ENCODE measurements at places on chromosomes 2 and 18. TPM values are rescaled to one million over a fixed set of nuclear protein-coding genes. Genes with fewer than 3 reads are reported as not detected.
A peak's percentile ranks its signal among the peaks of the same experiment; 100 is the strongest.

The PIEZO2 gene
- 0.93 TPM for total RNA-seq

The IL37 gene
- not detected for total RNA-seq

The SH3BP4 gene
- 23.4 TPM for total RNA-seq

The TUBB8B gene
- not detected for total RNA-seq

The UGT1A4 gene
- not detected for total RNA-seq

The KLF7 gene
- total RNA-seq, result 22.7 TPM

The TCF4 gene
- 73.6 TPM for total RNA-seq

DNA sequence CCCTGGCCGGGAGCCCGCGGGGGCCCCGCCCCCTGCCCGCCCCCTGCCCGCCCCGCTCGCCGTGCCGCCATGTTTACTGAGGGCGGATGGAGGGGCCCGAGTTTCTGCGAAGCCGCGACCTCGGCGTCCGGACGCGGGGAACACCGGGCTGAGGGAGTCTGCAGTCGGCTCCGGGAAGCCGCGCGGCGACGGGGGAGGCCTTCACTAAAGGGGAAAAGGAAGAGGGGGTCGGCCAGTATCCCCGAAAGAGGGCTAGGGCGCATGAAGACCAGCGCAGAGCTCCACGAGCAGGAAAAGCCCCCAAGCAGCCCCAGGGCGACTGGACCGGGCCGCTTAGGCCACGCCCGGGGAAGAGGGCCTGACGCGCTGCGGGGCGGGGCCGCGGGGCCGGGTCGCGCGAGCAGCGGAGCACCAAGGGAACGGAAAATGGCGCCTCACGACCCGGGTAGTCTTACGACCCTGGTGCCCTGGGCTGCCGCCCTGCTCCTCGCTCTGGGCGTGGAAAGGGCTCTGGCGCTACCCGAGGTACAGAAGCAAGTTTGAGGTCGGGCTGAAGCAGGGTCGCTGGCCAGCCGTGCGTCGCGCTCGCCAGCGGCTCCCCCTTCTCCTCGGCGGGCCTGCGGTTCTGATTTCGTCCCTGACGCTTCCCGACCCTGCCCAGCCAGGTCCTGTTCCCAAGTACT is at the start of the genes ATRAID and SLC5A6:
TSS of gene ATRAID (plus strand) at position 99 of the 683 bp plus-strand sequence. CDS start at position 427, 328 bp downstream.
TSS of gene SLC5A6 (minus strand) at position 326 of the 683 bp plus-strand sequence. CDS start 4,618 bp downstream, outside the sequence.
- DNase-seq, result peak; percentile 90

DNA sequence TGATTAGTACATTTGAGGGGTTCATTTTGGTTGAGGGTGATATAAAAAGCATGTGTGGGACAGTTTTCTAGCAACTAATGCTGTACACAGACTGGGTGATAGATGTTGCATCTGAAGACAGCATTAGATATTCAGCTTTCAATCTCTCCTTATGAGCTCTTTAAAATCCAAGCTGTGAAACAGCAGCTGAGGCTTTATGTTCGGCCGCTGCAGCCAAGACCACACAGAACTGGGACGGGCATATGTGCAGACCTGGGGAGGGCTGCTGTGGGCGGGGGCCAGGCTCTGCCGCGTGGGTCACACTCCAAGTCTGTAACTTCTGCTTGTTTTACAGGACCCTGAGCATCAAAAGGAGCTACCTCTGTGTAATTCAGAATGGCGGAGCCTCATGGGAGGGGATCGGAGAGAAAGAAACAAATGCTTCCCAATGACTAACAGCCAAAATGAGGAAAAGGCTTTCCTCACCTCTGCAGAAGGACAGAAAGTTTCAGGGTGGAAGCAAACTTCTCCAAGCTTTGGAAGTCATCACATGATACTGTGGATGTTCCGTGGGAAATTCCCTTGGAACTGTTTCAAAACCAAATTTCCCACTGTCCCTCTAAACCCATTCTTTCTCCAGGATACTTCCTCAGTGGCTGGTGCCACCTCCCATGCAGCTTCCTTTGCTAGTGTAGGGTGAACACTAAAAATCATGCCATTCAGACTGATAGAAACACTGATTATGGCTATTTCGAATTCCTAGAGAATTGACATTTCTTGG is 711.9 kb upstream of the ID2 start:
- no peak for DNase-seq

DNA sequence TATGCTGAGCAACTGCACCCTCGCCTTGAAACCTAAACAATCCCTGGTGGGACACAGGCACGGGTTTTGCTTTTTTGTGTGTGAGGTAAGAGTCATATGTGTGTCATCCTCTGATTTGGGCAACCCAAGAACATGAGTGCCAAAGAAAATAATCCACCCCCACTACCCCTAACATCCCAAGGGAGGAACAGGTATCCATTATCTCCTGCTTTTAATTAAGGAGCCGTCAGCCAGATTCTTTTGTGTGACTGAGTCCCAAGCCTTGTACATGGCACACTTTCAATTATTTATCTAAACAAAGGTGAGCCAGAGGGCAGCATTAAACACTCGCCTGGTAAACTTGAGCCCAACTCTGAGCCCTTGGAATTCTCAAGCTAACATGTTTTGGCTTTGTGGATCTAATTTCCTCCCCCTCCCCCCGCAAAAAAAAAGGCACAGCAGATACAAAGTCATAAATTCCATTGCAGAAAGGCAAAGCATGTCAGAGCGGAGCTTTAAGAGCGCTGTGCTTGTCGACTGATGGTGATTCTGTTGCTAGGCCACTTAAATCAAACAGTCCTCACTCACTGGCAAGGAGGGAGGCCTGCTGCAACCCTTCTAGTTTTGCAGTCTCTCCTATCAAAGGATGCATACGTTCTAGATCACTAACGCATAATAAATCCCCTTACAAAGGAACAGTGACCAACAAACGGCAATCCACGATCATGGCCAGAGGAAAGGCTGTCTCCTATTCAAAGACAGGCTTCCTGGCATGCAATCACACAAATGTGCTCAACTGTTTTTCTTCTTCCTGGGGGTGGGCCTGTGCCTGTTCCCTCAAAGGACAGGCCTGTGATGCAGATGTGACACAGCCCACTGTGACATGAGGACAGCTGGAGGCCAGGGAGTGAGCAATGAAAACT is 143.5 kb upstream of the LMAN1 start:
- peak; percentile 74 for DNase-seq

- DNase-seq, result no peak
Observed at GRCh38 chr2:85799215-85799956, 45.6 kb downstream of the ATOH8 start.

- DNase-seq, result no peak
Observed at GRCh38 chr2:181978351-181979150, 7.1 kb upstream of the PPP1R1C start.

DNA sequence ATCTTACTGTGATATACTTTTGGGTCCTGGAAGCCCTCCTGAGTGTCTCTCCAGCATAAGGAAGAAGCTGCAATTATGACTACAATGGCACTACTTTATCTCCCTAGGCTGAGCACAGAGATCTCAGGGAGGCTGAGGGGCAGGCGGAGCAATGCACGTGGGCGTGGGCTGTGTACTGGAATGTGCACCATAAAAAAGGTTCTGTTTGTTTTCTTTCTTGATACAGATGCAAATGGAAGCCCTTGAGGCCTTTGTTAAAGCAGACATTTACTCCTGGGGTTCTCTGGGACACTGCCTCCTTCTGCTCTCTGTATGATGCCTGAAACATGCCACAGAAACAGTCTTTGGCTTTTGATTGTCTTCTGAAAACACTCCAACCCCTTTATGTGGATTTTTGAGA is 79.1 kb upstream of the DLX2 start:
- DNase-seq, result no peak

GRCh38 chr2:238716585-238716984 is 131.3 kb upstream of the TWIST2 start:
- no peak for DNase-seq

DNA sequence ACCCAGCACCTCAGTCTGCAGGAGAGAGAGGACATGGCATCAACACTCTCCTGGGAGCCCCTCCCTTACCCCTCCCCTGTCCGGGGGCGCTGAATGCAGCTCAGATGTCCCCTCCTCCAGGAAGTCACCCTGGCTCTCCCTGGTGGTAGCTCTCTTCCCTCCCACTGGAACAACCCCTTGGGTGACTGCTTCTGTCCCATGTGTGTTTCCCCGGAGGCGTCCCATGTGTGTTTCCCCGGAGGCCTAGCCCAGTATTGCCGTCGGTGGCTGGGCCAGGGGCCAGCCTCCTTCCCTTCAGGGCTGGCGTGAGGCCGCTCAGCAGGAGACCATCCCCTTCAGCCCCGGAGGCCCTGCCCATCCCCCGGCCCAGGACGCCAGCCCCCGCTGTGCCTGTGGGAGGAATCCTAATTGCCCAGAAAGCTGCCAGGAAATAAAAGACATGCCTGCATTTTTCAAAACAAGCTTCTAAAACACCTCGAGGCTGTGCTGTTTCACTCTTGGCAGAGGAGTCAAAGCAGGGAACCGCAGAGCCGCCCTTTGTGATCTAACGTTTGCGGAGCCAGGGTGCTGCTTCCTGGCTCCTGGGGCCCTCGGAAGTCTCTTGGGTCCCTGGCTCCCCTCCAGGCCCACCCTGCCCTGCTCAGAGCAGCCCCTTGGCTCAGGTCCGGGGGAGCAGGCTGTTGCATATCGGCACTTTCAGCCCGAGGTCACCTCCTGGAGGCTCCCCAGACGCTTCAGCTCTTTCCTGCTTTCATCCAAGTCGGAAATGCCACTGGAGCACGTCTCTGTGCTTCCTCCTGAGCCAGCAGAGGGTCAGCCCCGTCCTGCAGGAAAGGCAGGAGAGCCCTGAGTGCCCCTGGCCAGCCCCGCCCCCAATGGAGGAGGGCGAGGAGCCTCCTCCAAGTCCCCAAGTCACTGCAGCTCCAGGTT is 11.4 kb downstream of the SNED1 start:
- peak; percentile 85 for DNase-seq

DNA sequence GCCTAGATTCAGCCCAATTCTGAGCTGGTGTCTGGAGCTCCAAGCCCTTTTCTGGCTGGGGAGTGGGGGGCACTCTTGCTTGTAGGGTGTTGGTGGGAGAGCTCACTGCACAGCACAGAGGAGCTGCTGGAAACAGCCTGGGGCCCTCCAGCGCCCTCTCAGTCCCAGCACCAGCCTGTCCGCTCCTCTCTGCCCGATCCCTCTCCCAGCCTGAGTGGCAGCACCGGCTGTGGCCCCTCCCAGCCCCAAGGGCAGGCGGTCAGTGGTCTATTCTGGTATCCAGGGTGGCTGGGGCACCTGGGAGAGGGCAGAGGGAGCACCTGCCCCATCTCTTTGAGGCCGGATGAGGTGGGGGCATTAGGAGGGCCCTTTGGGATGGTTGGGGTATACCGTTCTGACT is 13.2 kb upstream of the DES start:
- peak; percentile 79 for DNase-seq

GRCh38 chr2:11713815-11714214 is 32.6 kb upstream of the LPIN1 start:
- no peak for DNase-seq

- no peak for DNase-seq
Observed at GRCh38 chr2:8662239-8662879, 19.5 kb upstream of the ID2 start.

DNA sequence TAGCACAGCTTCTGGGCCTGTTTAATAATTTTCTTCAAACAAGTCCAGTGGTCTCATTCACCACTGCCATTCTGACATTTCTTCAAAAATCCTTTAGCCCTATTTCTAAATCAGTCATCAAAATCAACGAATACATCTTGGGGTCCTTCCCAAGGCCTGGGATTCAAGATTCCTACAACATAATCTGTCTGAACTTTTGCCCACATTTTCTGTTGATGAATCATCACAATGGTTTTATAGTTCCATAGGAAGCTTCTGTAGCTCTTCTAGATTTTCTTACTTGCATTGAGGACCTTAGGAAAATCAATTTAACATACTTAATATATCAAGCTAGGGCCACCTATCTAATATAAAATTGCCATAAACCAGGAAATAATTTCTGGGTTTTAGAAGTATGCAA is 811.8 kb upstream of the ACVR2A start:
- no peak for DNase-seq

- no peak for DNase-seq
Observed at GRCh38 chr2:118250463-118250862, 162.2 kb downstream of the INSIG2 start.

DNA sequence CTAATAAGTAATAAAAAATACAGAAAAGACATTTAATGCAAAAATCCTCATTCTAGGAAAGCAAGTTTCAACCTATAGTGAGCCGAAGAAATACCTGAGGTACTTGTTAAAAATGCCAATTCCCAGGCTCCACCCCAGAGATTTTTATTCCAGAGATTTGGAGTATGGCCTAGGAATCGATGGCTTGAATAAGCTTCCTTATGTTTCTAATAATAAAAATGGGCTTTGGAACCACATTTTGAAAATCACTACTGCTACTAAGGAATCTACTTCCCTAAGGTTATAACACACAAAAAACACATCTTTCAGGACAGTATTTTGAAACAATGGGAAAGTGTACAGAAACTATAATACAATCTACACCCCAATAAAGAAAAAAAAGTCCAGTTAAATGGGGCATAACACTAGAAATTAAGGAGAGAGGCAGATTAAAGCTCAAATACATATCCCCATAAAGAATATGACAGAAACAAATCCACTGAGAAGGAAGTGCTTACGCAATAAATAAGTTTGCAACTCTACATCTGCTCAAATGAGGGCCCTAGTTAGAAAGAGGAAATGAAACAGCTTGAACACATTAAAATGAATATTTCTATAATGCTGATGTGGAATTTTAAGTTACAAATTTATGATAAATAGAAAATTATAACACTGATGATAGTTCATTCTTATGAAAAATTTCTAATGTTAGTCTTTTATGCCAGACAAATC is 103.7 kb downstream of the EPB41L3 start:
- no peak for DNase-seq
